ENCODE measurements at places on chromosomes 3 and 15. TPM values are rescaled to one million over a fixed set of nuclear protein-coding genes. Genes with fewer than 3 reads are reported as not detected.

The ZMYND10 gene
- total RNA-seq, result 2.3 TPM

The TEX55 gene
- not detected for total RNA-seq

The GCNT3 gene
- not detected for total RNA-seq

DNA sequence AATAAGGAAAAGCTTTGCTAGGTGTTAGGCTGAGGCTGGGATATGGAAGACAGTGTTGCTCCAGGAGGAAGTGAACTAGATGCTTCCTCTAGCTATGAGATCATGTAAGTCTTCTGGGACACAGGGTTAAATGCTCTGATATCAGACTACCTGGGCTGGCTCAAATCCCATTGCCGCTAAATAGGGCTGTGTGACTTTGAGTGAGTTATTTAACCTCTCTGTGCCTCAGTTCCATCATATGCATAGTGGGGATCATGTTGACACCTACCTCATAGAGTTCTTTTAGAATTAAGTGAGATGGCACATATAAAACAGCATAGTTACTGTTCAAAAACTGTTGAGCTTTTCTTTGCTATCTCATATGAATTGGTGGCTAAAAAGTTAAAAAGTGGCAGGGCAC is 12.6 kb downstream of the RPLP1 start:
- DNase-seq, result no peak
- no peak overlapping the region for H3K4me3 ChIP-seq
- H3K27me3 ChIP-seq, result no peaks in the 10 kb centered on the region
- no peak overlapping the region for H3K27ac ChIP-seq
- H3K4me1 ChIP-seq, result peaks cover 24% of the 10 kb centered on the region
- no peaks in the 10 kb centered on the region for H3K36me3 ChIP-seq

The ROBO2 gene
- total RNA-seq, result 26.0 TPM

DNA sequence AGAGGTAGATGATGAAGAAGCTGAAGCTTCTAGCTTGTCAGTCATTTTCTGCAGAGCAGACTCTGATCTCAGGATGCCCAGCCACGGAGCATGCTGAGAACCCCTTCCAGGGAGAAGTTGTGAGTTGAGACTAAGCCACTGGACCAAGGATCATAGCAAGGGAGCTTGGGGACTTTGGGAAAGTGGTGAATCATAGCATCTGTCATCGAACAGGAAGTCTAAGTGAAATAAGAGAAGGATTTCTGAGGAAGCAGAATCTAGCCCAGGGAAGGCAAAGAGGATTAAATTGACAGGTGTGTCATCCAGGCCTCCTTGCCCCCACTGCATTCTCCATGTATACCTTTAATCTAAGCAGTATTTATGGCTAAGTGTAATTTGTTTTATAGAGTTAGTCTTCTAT is 71.8 kb upstream of the TMEM108 start:
- no peak overlapping the region for H3K4me3 ChIP-seq
- H3K27me3 ChIP-seq, result peaks cover 5% of the 10 kb centered on the region
- no peaks in the 10 kb centered on the region for H3K4me1 ChIP-seq
- H3K36me3 ChIP-seq, result no peaks in the 10 kb centered on the region

DNA sequence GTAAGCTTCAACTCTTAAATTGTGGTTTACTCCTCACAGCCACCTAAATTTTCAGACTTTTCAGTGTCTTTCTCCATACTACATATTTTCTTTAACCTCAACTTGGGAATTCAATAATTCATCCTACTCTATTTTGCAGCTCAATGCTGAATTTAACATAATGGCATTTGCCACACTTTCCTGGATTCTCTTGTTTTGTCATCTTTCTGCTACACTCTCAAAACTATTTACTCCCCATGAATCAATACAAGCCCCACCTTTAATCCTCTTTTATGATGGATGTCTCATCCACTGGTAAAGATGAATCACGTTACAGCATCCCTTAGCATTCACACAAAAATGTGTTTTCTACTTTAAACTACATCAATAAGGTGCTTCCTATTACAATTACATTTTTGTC is 19.6 kb upstream of the CHMP2B start:
- no peak overlapping the region for H3K27ac ChIP-seq
- no peak for DNase-seq
- no peaks in the 10 kb centered on the region for H3K27me3 ChIP-seq
- H3K4me1 ChIP-seq, result peaks cover 6% of the 10 kb centered on the region
- H3K4me3 ChIP-seq, result no peak overlapping the region
- no peaks in the 10 kb centered on the region for H3K36me3 ChIP-seq

GRCh38 chr3:119240101-119240590 is 532 bp downstream of the B4GALT4 start:
- H3K27ac ChIP-seq, result no peak overlapping the region
- DNase-seq, result peak; percentile 36
- no peaks in the 10 kb centered on the region for H3K27me3 ChIP-seq
- H3K4me1 ChIP-seq, result peaks cover 18% of the 10 kb centered on the region
- H3K4me3 ChIP-seq, result peak overlapping the region; percentile 69

The SV2B gene
- not detected for total RNA-seq

DNA sequence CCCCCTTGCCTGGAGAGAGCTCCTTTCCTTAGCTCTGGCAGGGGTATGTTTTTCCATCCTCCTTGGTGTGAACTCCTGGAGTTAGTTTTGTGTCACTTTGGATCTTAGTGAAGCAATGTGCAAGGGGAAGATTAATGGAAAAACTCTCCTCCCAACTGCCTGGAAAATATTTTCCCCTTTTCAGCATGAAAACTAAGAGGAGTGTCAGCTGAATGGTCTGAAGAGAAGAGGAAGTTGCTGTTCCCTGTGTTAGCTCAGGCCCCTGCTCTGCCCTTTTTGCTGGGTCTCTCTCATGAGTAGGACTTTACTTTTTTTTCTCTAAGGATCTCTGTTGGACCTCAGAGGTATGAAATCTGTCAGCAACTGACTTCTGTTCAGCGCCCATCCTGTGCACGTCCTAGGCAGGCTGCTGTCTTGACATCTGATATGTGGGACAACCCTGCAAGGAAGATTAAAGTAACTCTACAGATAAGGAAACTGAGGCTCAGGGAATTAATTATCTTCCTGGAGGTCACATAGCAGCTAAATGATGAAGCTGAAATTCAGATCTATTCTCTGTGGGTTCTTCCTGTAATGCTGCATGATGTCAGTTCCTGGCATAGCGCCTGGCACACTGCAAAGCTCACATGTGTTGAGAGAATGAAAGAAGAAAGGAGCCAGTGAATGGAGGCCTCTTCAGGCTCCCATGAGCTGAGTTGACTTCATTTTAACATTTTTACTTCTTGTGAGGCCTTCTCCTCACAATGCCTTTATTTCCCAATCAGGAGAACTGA is 109.7 kb upstream of the GALNT15 start:
- H3K4me3 ChIP-seq, result no peak overlapping the region
- no peak for DNase-seq

The PPM1L gene
- 34.3 TPM for total RNA-seq

DNA sequence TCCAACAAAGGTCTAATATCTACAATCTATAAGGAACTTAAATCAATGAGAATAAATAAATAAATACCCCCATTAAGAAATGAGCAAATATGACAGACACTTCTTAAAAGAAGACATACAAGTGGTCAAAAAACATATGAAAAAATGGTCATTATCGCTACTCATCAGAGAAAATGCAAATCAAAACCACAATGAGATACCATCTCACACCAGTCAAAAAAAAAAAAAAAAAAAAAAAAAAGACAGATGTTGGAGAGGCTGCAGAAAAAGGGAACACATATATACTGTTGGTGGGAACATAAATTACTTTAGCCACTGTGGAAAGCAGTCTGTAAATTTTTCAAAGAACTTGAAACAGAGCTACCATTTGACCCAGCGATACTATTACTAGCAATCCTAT is 31.6 kb upstream of the OR5H6 start:
- no peaks in the 10 kb centered on the region for H3K27me3 ChIP-seq
- DNase-seq, result no peak
- H3K27ac ChIP-seq, result no peak overlapping the region
- H3K4me1 ChIP-seq, result no peaks in the 10 kb centered on the region
- H3K36me3 ChIP-seq, result no peaks in the 10 kb centered on the region

DNA sequence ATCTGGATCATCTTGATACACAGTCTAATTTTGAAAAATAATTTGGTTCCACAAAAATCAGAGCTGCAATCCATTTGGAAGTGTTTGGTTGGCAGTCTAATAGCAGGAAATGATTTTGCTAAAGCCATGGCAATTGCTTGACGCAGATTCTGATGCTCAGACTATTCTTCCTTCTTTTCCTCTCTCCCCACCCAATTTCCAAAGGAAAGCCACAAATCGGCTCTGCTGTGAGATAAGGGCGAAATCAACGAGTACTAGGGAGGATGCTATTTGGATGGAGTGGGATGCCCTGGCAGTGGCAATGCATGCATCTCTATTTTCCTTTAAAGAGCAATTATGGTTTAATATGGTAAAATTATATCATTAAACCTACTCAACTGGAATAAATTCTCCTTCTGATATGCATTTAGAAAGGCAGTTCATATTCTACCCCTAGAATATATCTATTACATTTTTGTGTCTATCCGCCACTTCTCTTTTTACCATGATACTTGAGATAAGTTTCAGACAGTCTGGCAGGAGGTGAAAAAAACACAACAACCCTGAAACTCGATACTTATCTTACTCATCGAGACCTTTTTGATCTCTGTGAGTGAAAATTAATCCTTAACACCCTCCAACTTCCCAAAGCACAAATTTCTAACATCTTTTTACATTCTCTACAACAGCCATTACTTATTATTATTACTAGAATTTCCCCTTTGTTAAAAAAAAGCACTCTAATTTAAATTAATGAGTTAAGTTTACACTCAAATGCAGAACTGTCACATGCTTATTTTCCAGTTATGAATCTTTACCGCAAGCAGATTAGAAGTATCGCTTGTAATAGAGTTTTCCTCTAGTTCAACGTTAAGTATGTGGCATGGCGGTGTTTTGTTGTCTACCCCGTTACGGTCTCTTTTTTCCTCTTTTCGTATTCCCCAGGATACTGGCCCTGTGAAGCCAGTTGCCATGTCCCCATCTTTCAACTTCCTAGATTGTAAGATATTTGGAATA is 433.3 kb downstream of the FOXP1 start:
- no peak for DNase-seq
- no peak overlapping the region for H3K27ac ChIP-seq
- no peaks in the 10 kb centered on the region for H3K36me3 ChIP-seq
- peaks cover 14% of the 10 kb centered on the region for H3K4me1 ChIP-seq

DNA sequence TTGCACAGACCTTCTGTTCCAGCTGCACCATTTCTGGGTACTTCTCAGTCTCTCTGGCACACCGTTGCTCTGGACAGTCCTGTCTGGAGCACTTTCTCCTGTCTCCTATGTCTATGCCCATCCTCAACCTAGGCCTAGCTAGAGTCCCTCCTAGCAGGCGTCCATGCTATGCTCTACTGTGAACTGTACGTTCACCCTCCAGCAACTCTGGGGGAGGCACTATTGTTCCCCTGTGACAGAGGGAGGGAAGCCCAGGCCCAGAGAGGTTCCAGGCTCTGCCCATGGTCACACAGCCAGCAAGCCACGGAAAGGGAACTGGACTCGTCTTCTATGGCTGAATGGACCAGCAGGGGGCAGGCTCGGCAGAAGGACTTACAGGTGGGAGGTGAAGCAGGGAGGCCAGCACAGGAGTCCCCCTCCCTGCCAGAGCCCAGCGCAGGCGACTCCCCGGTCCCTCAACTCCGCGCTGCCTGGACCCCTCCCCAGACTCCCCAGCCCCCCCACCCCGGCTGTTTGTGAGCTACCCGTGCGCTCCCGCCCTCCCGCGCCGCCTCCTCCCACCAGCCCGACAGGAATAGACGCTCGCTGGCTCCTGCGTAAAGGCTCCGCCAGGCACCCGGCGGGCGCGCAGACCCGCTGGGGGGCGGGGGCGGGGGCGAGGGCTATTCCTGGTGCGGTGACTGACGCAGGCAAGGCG is 1.7 kb upstream of the LINGO1 start:
- H3K27ac ChIP-seq, result peak overlapping the region; percentile 43
- H3K4me1 ChIP-seq, result peaks cover 25% of the 10 kb centered on the region
